ENCODE measurements at places on chromosomes 12 and 14.

GRCh38 chr14:41873686-41874317 lies 267.1 kb downstream of the LRFN5 start:
- DNase-seq, result no peak

DNA sequence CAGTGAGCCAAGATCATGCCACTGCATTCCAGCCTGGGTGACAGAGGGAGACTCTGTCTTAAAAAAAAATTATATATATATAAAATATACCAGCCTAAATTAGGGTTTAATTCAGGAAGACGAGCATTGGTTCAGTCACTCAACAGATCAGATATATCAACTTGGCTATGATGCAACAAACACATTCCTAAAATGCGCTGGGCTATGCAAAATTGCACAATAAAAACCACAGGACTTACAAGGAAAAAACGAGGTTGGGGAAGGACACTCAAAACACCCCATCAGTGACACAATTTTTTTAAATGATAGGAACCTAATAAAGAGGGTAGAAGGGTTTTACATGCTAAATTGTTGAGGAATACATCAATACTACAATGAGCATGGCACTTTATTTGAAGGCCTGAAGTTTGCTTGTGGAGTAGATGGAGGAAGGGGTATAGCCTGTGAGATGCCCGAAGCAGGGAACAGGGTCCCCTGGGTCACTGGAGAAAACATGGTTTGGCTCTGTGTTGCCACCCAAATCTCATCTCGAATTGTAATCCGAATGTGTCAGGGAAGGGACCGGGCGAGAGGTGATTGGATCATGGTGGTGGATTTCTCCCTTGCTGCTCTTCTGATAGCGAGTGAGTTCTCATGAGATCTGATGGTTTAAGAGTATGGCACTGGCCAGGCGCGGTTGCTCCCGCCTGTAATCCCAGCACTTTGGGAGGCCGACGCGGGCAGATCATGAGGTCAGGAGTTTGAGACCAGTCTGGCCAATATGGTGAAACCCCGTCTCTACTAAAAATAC lies 71.2 kb downstream of the TNFAIP2 start:
- no peak for DNase-seq

DNA sequence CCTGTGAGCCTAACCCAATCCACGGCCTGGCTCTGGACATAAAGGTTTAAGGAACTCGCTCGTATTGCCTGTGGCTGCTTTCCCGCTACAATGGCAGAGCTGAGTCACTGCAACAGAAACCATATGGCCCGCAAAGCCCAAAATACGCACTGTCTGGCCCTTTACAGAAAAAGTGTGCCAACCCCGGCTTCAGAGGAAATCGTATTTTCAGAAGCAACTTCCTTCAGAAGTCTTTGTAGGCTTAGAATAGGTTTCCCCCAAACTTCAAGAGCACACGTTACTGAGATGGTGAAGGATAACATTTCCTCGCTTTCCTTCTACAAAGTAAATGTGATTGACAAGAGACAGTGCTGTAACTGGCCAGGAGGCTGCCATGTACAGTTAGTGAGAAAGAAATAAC lies 34.8 kb upstream of the TESC start:
- DNase-seq, result no peak

DNA sequence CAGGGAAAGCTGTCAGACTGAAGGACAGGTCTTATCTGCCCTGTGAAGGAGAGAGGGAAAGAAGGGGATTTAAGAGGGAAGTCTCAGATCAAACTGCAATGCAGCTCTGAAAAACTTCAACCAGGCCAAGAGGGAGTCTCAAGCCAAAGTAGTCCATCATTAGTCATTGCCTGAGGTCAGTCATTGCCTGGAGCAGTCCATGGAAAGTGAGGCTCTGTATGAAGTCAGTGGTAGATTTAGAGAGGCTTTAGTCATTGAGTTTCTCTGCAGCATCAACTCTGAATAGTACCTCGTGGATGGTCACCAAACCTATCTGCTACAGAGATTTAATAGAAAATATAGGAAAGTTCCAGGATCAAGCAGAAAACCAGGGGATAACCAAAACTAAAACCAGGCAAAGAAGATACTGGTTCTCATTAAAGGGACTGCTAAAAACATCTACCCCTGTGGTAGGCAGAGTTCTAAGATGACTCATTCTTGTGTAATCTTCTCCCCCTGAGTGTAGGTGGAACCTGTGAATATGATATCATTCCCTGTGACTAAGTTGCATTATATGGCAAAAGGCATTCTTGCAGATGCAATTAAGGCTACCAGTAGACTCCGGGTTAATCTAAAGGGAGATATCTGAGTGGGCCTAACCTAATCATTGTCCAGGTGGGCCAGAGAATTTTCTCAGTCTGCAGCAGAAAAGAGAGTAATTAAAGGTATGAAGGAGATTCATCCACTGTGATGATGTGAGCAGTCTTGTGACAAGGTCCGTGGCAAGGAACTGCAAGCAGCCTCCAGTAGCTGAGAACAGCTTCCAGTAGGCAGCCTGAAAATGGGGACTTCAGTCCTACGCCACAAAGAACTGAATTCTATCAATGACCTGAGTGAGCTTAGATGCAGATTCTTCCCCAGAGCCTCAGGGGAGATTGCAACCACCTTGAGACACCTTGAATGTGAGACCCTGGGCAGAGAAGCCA lies 123.1 kb downstream of the GALC start:
- no peak for DNase-seq

GRCh38 chr14:22517117-22517720 lies 71.8 kb downstream of the DAD1 start:
- DNase-seq, result no peak

- DNase-seq, result no peak
Observed at GRCh38 chr12:20950248-20950647, 139.7 kb downstream of the SLCO1B3 start.

- DNase-seq, result peak; percentile 23
Observed at GRCh38 chr12:113299619-113300237, 35.2 kb downstream of the SLC8B1 start.

- DNase-seq, result no peak
Observed at GRCh38 chr14:87388946-87389345, 604.0 kb downstream of the GALC start.

DNA sequence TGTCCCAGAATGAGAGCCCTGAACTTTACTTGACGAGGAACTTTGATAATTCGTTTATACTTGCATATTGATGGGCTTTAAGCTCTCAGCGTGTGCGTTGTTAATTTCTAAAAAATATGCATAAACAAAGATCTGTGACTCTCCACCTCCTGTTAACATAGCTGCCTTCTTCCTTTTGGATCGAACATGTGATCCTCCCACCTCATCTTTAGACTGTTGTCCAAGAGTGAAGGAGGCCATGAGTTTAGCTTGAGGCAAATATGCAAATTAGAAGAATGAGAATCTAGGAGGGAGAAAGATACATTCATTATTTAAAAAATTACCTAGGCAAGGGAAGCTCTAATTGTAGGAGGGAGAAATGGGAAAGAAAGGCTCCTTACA lies 617 bp downstream of the TTC8 start:
- no peak for DNase-seq

- no peak for DNase-seq
Observed at GRCh38 chr14:73696466-73697400, 17.5 kb downstream of the PNMA1 start.

DNA sequence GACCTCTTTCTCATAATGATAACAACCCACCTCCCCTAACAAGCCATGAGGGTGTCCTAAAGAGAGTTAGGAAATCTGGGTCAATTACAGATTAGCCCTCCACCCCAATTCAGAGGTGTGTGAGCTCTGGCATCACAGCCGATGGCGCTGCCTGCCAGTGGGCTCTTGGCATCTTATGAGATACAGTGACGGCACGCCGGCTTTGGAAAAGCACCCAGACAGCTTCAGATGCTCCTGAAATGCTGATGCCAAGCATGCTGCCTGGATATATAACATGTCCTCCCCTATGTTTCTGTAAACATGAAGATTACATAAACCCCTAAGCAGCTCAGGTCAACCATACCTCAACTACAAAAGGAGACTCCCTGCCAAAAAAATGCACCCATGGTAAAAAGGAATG lies 152.6 kb downstream of the TTC7B start:
- DNase-seq, result no peak

- no peak for DNase-seq
Observed at GRCh38 chr14:101552786-101553231, 8.5 kb upstream of the DIO3 start.

DNA sequence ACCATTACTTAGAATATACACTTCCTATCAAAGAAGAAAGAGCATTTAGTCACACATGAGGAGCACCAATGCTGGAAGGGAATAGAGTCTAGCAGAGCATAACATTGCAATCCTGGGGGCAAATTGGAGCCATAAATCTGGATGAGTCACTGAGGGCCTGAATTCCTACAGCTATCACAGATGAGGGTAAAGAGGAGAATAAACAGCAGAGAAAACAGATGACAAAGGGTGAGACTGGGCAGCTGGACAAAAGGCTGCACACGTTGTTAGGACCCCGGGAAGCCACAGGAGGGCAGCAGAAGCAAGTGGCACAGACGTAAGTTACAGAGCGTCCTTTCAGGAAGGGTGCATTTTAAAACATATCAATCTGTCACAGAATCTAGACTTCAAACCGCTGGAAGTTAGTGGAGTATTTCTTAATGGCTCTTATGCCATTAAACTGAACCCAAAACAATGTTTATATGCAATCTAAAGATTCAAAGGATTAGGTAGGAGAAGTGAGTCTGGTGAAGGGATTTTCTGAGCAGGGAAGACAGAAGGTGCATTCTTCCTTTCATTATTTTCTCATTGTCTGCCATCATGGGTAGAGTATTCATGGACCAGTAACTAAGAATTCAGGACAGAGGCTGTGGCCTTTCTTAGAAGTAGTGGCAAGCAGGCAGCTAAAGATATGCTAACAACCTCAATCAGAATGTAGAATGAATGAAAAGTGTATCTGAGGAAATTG lies 159.8 kb upstream of the DAAM1 start:
- peak; percentile 29 for DNase-seq

GRCh38 chr14:22565391-22565945 lies 23.6 kb downstream of the DAD1 start:
- no peak for DNase-seq

DNA sequence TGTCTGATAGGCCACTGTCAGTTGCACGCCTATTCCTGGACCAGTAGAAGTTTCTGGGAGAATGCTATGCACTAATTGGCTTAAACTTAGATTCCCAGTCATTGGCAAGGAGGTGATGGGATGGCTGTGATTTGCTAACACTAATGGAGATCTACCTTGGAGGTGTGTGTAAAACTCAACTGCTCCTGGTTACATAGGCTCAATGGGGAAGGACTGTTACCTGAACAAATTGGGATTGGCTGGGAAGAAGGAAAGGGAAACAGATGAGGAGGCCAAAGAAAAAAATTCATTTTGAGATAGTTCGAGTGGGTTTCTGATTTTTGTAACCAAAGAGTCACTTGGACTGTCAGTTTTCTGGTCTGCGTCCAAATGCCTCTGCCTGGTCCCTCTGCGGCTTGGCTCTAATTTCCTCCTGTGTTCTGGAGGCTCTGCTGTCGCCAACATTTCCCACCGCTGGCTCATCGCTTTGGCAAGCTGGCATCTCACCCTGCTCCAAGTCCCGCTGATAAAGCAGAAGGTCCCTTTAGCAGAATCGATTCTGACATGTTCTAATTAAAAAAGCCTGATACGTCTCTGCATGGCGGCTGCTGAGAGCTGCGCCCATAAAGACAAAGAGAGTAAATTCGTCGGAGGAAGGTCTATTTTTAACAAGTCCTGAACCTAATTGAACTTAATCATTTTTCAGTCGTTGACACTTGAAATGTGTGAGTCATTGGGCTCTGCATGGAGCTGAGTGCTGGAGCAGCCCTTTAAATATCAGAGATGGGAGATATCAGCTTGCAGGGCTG lies 2.0 kb upstream of the CCDC63 start:
- DNase-seq, result no peak

- DNase-seq, result no peak
Observed at GRCh38 chr12:104131609-104132008, 6.4 kb downstream of the NFYB start.

GRCh38 chr12:30286345-30286926 lies 409.2 kb downstream of the IPO8 start:
- DNase-seq, result no peak

DNA sequence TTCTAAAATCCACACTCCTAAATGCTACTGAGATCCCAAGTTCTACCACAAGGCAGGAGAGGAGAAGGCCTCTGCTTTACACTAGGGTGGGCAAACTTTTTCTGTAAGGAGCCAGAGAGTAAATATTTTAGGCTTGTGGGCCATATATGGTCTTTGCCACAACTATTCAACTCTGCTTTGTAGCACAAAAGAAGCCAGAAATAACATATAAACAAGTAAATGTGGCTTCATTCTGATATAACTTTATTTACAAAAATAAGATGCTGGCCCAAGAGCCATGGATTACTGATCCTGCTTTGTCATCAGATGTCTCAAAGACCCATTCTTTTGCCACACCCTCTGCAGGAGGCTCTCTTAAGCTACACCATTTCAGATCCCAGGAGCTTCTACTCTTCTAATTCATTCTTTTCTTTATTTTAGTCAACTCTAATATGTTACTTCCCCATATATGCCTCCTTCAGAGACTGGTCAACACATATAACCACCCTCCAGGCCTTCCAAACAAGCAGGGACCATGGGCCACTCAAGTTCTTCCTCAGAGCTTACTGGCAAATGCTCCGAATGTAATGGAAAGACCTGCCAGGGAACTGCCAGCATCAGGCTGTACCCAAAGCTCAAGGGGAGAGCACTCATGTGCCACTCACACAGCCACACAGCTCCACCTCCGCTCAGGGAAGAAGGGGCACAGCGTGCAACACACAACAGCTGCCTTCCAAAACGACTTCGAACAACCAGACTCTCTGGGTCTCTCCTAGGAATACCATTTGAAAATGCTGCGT lies 15.6 kb downstream of the APPL2 start:
- DNase-seq, result no peak

DNA sequence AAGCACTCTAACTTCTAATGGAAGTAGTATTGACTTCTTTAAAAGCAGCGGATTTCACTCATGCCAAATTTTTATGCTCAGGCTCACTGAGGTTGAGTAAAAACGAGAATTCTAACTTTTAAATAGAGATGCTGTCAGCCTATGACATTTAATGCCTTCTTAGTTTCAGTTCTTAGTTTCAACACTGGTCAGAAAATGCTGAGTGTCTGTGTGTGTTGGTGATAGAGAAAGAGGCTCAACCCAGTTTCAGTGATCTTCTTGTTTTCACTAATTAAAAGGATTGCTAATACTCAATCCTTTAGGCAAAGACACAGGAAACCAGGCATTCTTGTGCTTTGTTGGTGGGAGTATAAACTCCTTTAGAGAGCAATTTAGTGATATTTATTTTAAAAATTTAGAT lies 31.0 kb downstream of the PEBP1 start:
- no peak for DNase-seq

DNA sequence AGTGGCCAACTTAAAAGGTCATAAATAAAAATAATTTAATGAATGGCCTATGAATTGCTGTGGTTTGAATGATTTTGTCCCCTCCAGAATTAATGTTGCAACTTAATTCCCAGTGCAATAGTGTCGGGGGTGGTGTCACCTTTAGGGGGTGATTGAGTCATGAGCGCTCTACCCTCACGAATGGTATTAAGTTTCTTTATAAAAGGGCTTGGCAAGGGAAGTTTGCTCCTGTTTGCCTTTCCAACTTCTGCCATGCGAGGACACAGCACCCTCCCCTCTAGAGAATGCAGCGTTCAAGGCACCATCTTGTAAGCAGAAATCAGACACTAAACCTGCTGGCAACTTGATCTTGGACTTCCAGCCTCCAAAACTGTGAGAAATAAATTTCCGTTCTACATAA lies 253.3 kb downstream of the ATXN7L3B start:
- DNase-seq, result no peak

GRCh38 chr12:105476616-105477015 lies 146.1 kb downstream of the C12orf75 start:
- no peak for DNase-seq
